GDM1 (cell line): ENCODE measurements at places on chromosomes 2 and 18.
A peak's percentile ranks its signal among the peaks of the same experiment; 100 is the strongest.

GRCh38 chr2:108189316-108189715, 50.5 kb upstream of the SULT1C3 start:
- DNase-seq: no peak

DNA sequence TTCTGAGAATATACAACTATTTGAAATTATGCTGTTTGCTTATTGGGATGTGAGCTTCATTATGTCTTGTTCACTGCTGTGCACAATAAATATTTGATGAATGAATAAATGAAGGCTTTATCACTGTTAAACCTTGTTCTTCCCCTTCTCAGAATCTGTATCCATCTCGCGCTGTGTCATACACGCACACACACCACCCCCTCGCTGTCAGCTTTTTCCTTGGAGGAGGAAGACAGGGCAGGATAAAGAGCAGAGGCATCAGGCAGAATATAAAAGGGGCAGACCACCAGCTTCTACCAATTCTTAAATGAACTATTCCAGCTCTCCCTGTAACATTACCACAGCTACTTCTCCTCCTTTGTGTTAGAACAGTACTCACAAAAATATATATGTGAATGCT, 75.0 kb downstream of the CD226 start:
- no peak for DNase-seq

GRCh38 chr2:166344286-166345113, 31.2 kb downstream of the SCN9A start:
- no peak for DNase-seq

- DNase-seq: no peak
Observed at GRCh38 chr2:111185361-111186022, 64.8 kb downstream of the BCL2L11 start.

GRCh38 chr2:44171018-44171417, 2.3 kb downstream of the PPM1B start:
- no peak for DNase-seq

- no peak for DNase-seq
Observed at GRCh38 chr18:67144329-67144728, 372.2 kb downstream of the DSEL start.

- no peak for DNase-seq
Observed at GRCh38 chr2:152825834-152826233, 107.4 kb downstream of the ARL6IP6 start.

DNA sequence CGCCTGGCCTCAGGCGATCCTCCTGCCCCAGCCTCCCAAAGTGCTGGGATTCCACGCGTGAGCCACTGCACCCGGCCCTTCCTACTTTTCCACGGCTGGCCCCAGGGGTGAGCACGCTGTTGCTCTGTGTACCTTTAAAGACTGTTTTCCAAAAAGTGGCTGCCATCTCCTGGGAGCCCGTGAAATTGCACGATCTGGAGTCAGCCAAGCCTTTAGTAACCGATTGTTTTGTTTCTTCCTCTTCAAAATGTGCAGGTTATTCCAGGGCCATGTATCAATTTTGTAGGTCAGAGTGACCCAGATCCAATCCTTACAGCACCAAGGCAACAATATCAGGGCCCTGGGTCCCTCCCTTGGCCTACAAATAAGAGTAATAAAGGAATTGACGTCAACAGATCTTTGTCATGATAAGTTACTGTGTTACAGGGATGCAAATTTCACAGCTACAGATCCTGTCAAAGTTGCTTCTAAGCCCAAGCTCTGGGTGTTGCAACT, 135.6 kb upstream of the ZNF236 start:
- peak; percentile 3 for DNase-seq

DNA sequence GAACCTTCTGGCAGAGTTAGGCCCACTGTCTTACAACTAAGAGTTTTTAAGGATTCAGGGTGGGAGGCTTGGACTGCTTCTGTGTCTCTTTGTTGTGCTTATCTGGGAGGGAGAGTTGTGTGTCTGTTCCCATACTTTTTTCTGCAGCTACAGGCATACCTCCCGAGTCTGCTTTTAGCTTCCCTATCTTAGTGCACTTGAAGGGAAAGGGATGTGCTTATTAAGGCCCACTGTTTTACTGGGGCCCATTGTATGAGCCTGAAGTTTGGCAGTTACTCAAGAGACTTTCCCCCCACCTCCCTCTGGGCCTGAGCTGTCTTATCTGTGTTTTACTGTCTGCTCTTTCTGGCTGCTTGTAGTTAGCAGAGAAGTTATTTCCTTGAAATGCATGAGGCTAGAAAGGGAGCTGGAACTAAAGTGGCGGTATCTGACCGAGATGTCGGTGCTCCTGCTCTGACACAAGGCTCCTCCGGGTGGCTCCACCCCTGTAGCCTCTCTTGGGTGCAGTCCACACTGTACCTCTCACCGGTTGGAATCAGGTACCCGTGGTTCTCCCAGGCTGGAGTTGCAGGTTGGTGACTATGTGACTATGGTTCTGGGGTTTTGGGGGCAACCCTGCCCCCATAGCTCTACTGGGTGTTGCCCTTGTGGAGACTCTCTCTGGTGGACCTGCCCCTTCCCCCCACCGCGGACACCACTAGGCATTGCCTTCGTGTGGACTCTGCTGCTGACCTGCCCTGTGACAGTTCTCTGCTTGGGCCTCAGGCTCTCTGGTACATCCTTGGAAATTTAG, 12.9 kb downstream of the UBR3 start:
- DNase-seq: no peak

DNA sequence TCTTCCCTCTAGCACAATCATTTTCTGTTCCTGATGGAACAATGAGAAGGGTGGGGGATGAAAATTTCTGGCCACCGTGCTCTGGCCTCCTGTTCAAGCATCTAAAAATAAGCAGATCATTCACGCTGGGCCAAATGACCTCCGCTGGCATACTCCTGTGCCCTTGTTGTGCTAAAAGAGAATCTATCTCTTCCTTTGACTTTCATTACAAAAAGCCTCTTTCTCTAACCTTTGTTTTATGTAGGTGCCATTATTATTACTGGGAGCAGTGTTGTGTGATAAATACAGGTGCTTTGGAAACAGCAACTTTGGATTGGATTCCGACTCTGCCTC, 44.6 kb upstream of the B3GNT2 start:
- DNase-seq: no peak

DNA sequence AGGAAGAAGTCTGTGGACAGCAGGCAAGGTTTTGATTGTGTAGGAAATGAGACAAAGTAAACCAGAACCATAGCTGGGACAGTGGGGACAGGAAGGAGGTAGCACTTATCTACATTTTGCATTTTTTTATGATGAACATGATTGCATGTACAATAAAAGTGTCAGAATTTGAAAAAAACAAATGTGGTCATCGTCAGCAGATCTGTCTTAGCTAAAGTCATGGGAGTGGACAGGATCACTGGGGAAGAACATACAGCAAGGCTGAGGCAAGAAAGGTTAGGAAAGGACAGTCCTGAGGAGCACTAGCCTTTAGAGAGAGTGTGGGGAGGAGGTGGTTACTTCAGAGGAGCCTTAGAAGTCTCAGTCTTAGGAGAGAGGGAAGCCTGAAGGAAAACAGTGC, 35.1 kb upstream of the SLC14A2 start:
- DNase-seq: no peak

DNA sequence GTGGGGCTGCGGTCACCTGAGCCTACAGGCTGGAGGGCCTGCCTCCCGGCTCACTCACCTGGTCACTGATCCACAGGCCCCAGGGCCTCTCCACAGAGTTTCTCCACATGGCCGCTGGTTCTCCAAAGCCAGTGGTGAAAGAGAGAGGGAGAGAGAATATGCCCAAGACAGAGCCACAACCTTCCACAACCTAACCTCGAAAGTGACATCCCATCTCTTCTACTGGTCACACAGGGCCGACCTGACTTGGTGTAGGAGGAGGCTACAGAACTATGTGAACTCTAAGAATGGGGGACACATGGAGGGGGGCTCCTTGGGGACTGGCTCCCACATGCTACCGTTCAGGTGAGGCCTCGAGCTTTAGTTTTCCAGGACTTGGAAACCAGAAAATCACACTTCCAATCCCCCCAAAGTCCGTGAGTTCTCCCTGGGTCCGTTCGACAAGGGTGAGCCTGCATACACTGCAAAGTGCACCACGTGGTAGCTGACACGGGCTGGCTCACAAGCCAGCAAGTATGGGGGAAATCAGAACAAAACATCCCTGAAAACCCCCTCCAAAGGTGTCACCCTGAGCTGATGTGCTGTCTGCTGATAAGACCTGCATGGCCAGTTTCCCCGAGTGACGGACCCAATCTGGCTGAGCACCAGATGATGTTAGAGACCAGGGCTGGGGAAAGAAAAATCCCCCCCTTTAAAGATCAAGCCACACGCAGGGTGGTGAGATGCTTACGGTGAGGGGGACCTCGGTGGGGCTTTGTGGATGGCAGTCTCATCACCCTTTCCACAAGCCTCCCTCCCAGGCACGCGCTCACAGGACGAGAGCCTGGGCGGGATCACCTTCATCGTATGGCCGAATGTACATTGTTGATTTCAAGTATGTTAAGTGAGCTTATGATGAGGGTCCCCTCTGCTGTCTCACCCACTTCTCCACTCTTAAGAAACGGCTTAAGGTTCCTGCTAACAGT, 54.2 kb upstream of the SEMA4C start:
- DNase-seq: no peak

DNA sequence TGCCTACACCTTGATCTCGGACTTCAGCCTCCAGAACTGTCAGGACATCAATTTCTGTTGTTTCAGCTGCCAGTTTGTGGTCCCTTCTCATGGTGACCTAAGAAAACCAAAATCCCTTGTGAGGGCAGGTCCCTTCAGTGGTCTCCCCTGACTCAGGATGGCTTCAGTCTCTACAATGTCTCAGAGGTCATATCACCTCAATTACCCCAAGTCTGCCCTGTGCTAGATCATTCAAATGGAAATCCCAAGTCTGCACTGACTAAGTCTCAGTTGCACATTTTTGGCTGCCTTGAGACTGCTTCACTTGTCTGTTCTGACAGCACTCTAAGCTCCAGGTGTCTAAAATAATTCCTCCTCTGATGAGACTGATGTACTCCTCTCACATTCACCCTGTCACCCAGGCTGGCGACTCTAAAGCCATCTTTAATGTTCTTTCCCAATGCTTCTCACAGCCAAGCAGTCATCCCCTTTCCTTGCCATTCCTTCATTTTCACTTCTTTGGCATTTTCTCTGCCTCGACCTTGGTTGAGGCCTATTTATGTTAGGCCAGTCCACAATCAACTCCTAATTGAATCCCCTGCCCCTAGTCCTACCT, 470.8 kb downstream of the DLGAP1 start:
- DNase-seq: no peak

DNA sequence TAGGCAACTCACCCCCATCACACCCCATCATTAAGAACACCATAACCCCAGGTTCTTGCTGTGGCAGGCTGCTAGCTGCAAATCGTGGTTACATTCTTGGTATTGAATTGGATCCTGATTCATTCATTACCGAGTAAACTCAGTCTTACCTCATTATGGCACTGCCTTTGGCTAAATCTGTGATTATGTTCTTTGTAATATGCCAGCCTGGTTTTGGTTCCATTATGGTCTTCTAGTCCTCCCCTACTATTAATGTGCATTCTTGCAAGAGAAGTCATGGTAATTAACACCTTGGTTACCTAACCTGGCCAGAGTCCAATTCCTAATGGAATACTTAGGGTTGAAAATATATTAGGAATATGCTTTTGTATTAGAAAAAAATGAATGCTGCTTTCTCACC, 258.9 kb upstream of the APCDD1 start:
- no peak for DNase-seq

DNA sequence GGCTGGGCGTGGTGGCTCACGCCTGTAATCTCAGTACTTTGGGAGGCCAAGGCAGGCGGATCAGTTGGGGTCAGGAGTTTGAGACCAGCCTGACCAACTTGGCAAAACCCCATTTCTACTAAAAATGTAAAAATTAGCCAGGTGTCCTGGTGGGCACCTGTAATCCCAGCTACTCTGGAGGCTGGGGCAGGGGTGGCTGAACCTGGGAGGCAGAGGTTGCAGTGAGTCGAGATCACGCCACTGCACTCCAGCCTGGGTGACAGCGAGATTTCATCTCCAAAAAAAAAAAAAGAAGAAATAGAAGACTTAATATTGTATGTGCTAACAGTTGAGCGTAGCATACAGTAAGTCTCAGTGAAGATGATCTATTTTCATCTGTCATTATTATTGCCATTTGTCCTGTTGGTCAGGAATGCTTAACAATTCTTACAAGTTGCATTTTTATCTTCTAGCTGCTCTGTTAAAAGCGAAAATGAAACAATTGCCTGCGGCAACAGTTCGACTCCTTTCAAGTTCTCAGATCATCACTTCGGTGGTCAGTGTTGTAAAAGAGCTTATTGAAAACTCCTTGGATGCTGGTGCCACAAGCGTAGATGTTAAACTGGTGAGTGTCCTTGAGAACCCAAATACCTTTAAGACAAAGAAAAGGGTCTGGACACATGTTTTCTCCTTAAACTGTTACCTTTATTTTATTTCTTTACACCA, 7.2 kb downstream of the PMS1 start:
- DNase-seq: no peak

- DNase-seq: no peak
Observed at GRCh38 chr2:105733875-105734274, 10.8 kb upstream of the NCK2 start.

DNA sequence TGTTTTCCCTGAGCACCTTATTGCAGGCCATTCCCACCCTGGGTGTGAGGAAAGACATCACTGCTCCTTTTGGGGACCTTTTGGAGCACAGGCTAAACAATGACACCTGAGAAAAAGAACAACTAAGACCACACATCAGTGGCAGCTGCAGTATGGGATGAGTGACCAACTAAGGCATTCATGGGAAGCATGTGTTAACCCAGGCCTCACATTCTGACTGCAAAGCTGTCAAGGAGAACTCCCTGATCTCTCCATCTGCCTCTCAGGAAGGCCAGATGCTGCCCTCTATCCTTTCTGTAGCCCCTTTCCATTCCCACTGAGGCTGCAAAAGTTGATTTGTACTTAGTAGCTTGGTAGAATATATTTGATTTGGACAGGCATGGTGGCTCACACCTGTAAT, 277.7 kb upstream of the FBXO11 start:
- no peak for DNase-seq

- no peak for DNase-seq
Observed at GRCh38 chr2:135299165-135299564, 231.9 kb downstream of the ZRANB3 start.

GRCh38 chr2:226184940-226185615, 614.5 kb downstream of the IRS1 start:
- DNase-seq: no peak

DNA sequence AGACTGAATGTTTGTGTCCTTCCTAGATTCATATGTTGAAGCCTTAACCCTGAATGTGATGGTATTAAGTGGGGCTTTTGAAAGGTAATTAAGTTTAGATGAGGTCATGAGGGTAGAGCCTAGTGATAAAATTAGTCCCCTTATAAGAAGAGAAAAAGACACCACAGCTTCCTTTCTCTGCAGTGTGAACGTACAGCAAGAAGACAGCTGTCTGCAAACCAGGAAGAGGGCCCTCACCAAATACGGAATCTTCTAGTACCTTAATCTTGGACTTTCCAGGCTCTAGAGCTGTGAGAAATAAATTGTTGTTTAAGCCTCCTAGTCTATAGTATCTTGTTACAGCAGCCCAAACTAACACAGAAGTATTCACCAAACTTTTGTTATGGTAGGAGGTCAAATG, 57.1 kb upstream of the CYTIP start:
- DNase-seq: no peak

DNA sequence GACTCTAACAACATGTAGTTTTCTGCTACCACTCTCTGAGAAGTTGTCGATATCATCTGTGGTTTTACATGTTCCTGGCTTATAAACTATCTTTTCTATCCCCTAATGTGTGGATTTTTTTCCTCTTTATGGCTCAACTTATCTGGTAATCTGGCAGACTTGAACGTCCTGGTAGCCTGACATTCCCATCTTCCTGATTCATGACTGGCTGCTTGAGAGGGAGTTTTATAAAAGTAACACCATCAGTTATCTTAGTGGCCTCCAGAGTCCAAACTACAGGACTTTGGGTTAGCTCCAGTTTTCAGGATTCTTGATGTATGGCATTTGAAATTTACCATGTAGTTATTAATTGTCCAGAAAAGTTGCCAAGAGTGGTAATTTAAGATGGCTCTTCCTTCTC, 174.0 kb upstream of the GULP1 start:
- no peak for DNase-seq
